Kidney tubule cell (primary cell): ENCODE measurements at places on chromosomes 4 and X.

GRCh38 chrX:54288277-54288676 lies 69.6 kb downstream of the WNK3 start:
- DNase-seq, result no peak

DNA sequence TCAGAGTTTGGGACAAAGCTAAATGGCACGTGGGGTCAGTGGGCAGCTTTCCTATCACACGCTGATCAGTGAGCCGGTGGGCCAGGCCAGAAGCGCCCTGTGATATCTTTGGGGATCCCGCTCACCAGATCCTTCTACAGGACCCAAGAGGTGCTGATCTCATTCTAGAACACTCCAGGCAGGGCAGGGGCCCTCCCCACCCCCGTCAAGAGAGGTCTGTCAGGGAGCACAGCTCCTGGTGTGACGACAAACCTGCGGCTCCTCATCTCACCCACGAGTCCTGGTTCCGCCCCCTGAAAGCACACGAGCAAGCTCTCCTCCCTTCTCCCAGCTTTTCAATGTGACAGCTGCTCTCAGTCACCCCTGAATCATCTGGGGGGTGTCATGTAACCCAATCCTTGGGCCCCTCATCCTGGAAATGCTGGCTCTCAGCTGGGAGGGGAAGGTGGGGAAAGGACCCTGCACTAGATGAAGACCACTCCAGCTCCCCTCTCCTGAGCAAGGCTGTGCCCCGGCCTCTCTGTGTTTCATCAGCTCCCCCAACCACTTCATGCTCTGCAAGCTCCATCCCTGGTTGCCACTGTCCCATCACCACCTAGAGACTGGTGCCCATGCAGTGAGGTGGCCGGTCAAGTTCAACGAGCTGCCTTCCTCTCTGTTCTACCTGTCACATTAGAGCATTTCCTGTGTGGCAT lies 4.6 kb downstream of the HCFC1 start:
- no peak for DNase-seq

- no peak for DNase-seq
Observed at GRCh38 chrX:47828984-47829383, 7.7 kb upstream of the ZNF81 start.

DNA sequence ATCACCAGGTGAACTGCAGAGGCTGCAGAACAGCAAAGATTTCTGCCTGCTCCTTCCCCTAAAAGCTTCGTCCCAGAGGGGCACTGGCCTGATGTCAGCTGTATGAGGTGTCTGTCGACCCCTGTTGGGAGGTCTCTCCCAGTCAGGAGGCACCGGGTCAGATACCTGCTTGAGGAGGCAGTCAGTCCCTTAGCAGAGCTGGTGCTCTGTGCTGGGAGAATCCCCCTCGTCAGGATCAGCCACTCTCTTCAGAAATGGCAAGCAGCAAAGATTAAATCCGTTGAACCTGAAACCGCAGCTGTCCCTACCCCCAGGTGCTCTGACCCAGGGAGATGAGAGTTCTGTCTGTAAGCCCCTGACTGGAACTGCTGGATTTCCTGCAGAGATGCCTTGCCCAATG lies 1166.3 kb upstream of the ADGRL3 start:
- DNase-seq, result no peak

DNA sequence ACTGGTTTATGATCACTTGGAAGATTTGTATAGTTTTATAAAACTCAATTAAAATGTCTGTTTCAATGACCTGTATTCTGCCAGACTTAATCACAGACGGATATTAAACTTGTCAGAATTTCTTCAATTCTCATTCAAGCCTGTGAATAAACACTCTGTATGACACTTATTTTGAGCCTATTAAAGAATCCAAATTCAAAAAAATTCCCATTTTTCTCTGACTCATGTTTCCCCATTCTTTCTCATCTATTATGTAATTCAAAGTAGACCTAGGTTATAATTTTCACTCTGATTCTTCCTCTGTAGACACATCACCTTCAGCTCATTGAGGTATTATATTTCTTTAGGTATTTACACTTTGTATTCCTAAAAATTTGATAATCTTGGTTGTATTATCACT lies 166.1 kb downstream of the TMA16 start:
- DNase-seq, result no peak

DNA sequence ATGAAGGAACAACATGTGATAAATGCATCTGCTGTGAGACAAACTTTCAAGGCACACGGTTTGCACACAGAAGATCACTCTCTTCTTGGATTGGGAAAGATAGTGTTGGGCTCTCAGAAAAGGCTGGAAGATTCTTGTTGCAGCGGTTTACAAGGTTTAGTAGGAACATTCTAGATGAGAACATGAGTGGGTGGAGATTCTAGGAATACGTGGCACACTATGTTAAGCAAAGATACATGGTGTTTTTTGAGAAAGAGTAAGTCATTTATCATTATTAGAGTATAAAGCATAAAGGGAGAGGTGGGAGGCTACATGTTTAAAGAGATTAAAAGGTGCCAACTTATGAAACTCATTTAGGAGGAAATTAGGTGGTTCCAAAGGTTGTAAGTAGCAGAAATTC lies 348.8 kb upstream of the HS3ST1 start:
- DNase-seq, result no peak

GRCh38 chr4:153153339-153153871 lies 50.8 kb upstream of the TRIM2 start:
- DNase-seq, result peak; percentile 67
